ENCODE measurements at places on chromosomes 2 and 18.

GRCh38 chr2:210544831-210545230 lies 11.6 kb upstream of the CPS1 start:
- DNase-seq = no peak

- no peak for DNase-seq
Measured at GRCh38 chr2:171600126-171600525, 77.9 kb downstream of the CYBRD1 start.

GRCh38 chr18:65748321-65748720 lies 2.5 kb upstream of the CDH7 start:
- no peak for DNase-seq

- no peak for DNase-seq
Measured at GRCh38 chr18:10241579-10241978, 212.9 kb upstream of the APCDD1 start.

DNA sequence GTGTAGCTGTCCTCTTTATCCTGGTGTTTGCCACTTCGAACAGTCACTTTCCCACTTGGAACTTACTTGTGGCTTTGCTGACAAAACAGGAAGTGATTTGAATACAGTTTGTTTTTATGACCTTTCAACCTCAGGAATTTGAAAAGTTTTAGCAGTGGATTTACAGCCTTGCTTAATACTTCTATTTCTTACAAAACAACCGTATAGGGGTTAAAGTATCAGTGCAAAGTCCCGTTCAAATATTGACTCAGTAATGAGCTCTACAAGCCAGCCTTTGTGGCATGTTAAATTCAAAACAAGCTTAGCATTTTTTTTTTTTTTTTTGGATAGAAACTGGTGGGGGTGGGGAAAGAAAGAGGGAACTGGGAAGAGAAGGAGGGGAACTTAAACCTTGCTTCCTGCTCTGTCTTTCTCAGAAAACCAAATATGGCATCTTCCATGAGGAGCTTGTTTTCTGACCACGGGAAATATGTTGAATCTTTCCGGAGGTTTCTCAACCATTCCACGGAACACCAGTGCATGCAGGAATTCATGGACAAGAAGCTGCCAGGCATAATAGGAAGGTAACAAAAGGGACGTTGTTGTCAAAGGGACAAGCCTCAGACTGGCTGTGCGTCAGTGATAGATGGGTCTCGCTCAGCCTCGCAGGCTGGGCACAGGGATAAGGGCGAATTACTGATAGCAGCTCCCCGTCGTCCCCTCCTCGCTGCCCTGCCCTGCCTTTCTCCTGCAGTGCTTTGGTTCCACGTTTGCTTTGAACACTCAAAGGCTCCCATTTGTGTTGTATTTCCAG lies at the start of gene HNMT:
Gene HNMT (plus strand): TSS at position 408 of the 793 bp plus-strand sequence. CDS start 19 bp downstream, at position 427.
- no peak for DNase-seq

DNA sequence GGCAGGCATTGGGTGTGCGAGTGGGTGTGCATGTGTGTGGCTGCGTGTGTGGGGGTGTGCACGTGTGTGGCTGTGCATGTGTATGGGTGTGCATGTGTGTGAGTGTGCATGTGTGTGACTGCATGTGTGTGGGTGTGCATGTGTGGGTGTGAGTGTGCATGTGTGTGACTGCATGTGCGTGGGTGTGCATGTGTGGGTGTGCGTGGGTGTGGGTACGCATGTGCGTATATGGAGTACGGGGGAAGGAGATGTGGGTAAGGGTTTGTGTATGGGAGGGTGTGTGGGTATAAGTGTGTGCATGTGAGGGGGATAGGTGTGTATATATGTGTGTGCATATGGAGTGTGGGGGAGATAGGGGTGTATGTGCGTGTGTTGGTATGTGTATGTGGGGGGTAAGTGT lies 136.4 kb downstream of the FAM210A start:
- no peak for DNase-seq

DNA sequence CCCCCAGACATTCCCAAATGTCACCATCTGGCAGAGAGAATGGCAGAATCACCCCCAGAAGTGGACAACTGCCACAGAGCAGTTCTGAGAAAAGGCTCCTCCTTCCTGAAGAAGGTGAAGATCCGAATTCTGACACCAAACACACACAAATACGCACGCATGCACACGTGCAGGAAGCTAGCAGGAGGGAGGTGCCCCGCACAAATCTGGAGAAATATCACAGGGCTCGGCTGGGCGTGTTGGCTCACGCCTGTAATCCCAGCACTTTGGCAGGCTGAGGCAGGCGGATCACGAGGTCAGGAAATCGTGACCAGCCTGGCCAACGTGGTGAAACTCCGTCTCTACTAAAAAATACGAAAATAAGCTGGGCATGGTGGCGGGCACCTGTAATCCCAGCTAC lies 38.5 kb upstream of the ATG16L1 start:
- no peak for DNase-seq
